Renal cortical epithelial cell (primary cell): ENCODE measurements at places on chromosomes 5 and 9. TPM values are rescaled to one million over a fixed set of nuclear protein-coding genes. Genes with fewer than 3 reads are reported as not detected.

GRCh38 chr5:157188270-157188669, 7.6 kb downstream of the ITK start:
- no peak for DNase-seq

DNA sequence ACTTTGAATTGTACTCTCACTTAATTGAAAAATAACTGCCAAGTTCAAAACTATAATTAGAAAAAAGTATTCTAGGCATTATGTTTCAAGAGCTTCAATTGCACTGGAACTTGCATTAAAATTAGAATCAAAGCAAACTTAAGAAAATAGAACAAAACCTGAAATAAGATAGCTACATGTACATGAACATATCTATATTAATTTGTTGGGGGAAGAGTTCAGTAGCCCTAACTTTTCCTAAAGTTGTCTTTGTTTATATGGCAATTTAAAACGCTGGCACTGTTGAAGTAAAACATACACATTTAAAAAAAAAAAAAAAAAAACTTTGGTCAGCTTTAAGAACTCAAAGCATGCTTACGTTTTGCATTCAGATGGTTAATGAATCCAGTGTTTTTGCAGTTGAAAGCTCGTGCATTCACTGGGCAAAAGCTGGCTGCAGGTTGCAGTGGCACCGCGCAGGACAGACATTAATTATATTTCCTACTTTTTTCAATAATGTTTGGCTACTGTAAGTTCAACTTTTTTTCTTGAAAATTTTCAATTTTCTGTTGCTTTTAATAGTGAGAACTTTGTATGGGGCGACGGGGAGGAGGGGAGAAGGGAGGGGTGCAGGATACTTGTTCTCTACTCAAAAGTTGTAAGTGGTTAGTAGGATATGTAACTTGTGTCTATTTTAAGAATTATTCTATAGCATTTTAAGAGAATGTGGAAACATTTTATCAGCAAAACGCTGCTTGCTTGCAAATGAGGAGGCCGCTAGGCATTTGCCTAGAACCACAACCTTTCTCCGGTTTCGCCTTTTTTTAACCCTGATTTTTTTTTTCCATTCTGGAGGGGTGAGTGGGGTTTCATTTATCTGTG, 3.9 kb downstream of the NR2F1 start:
- no peak for DNase-seq

GRCh38 chr9:16029796-16030363, 477.0 kb downstream of the CCDC171 start:
- no peak for DNase-seq

GRCh38 chr9:81032831-81033230, 656.5 kb downstream of the TLE1 start:
- peak; percentile 73 for DNase-seq

DNA sequence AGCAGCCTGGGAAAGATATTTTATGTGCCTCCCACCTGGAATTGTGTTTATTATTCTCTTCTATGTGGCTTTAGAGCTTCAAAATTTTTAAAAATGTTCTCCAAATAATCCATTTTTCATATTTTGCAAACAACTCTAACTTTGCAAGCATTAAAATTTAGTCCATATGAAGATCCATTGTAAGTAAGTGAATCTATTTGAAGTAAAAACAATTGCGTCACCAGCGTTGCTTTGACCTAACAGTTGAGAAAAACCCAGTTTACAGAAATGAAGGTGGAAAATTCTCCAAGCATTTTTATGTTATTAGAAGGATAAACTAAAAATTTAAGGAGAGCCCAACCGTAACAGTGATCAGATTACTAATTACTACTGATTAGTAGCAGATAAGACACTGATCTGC, 38.9 kb upstream of the TLX3 start:
- peak; percentile 24 for DNase-seq

DNA sequence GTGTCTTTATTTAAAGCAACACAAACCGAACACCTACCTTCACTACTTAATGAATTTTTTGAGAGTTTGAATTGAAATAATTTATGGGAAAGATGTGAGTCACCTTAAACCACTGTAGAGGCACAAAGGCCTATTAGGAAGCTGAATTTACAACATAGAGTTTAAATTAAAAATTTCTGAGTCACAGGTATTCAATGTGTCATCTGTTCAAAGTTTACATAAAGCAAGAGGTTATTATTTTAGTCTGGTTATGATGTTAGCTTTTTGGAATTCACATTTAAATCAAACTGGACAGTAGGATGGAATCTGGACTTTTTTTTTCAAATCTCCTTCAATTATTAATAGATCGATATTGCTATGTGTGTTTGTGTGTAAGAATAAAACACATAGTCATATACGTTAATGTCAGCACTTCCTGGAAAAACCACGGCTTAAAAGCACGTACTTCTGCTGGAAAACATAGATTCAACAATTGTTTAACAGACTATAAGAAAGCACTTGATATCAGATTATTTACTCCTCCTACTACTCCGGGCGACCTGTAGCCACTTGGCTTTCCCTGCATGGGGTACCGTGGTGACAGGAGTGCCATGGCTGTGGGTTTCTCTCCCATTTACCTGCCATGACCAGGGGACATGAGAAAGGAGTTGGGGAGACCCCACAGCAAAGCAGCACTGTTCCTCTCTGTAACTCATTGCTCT, 638.6 kb downstream of the SEMA5A start:
- peak; percentile 82 for DNase-seq

- no peak for DNase-seq
Measured at GRCh38 chr9:7147121-7148090, 389.6 kb downstream of the KDM4C start.

DNA sequence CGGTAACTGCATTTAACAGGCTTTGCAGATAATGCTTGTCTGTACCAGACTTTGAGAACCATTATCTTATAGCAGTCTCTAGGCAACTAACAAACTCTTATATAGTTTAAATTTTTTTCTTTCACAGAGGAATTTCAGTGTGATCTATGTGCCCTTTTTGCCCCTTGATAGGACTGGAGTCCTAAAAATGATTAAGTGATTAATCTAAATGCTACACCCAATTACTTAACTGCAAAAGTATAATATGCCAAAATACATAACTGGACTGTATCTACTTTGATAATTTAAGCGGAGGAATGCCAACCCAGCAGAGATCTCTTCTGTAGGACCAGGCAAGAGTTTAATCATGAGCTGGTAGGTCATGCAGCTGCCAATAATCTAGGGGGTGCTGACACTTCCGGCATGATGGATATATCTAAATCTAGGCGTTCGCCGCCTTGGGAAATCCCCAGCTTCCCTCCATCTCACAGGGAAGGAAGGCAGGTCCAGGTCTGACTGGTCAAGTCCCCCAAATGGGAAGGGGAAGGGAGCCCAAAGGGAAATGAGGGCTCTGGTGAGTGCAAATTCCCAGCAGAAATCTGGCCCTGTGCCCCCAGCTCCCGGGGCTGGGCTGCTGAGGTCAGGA, 205.6 kb downstream of the GAPVD1 start:
- DNase-seq = no peak

GRCh38 chr5:139459451-139459934, 3.0 kb downstream of the ECSCR start:
- DNase-seq = no peak

DNA sequence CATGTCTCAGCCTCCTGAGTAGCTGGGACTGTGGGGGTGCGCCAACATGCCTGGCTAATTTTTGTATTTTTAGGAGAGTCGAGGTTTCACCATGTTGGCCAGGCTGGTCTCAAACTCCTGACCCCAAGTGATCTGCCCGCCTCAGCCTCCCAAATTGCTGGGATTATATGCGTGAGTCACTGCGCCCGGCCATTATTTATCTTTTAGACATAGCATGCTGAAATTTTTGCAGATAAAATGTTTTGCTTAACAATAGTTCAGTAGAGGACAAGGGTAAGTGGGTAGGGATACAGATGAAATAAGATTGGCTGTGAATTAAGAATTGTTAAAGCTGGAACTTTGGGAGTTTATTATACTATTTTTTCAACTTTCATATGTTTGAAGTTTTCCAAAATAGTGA, 150.8 kb upstream of the GRHPR start:
- DNase-seq = no peak

DNA sequence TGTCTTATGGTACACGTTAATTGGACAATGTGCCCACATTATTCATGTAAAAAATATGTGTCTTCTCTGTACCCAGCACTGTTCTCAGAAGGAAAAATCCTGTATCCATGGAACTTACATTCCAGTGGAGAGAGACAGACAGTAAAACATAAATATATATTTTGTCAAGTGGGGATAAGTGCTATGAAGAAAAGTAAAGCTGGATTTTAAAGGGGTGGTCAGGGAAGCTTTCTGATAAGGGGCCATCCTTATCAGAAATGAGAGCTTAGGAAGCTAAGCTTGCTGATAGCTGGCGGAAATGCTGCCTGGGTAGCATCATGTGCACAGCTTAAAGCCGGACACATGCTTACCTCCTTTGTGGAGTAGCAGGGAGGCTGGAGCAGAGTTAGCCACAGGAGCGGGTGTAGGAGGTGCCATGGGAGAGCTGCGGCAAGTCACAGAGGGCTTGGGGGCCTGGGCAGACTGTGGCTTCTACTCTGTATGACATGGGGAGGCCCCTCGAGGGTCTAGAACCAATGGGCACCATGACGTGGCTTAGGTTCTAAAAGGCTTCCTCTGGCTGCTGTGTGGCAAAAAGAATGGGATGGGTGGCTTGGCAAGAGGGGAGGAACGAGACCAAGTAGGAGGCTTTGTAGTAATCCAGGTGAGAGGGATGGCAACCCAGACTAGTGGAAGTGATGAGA, 141.7 kb downstream of the FGF1 start:
- no peak for DNase-seq

DNA sequence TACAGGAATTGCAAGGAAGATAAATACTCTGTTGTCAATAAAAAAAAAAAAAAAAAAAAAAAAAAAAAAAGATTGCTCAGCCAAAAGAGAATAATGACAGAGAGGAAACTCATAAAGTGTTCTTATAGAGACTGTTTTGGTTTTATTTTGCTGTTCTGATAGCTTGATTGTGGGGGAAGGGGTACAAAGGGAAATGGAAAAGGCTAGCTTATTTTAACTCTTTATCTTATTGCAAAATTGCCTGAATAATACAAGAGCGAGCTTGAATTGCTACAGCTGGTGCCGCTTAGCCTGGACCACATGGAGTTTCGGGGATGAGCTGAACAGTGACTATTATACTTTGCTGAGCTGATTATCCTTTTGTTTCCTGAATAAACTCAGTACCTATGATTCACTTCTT, 31.0 kb upstream of the SHISAL2B start:
- no peak for DNase-seq

- DNase-seq = no peak
Measured at GRCh38 chr9:98829766-98830165, 22.3 kb downstream of the GALNT12 start.

DNA sequence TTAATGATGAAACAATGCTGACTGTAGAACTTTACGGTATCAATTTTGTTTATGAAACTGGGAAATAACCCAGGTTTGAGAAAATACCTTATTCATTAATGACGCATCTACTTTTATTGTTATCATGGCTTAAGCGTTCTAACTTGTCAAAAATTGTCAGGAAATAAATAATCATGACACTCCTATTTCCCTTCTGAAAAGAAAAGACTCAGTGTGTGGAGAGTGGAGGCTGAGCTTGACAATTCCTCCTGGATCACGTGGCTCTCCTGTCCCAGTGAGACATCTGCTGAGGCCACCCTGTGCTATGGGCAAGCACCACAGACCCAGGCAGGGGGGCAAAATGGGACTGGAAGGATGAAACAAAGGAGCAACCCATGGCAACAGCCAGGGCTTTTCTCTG, 466.4 kb downstream of the ZNF608 start:
- no peak for DNase-seq

GRCh38 chr9:88458716-88459465, 70.6 kb downstream of the SPIN1 start:
- no peak for DNase-seq

GRCh38 chr5:163440954-163441353, 3.6 kb downstream of the CCNG1 start:
- no peak for DNase-seq

DNA sequence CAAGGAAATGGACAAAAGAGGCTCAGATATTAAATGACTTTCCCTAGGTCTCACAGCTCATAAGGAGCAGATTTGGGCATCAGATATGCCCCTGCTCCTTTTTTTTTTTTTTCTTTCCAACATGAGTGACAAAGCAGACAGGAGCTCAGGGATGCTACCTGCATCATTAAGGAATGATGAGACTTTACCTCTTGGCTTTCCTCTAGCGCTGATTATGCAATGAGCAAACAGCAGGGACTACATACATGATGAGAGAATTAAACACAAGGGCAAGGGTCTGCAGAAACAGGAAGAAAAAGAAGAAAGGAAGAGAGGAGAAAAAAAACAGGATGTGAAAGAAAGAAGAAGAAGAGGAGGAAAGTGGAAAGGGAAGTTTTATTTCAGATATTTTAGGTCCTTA, 179.9 kb downstream of the PPP2R2B start:
- DNase-seq = no peak

DNA sequence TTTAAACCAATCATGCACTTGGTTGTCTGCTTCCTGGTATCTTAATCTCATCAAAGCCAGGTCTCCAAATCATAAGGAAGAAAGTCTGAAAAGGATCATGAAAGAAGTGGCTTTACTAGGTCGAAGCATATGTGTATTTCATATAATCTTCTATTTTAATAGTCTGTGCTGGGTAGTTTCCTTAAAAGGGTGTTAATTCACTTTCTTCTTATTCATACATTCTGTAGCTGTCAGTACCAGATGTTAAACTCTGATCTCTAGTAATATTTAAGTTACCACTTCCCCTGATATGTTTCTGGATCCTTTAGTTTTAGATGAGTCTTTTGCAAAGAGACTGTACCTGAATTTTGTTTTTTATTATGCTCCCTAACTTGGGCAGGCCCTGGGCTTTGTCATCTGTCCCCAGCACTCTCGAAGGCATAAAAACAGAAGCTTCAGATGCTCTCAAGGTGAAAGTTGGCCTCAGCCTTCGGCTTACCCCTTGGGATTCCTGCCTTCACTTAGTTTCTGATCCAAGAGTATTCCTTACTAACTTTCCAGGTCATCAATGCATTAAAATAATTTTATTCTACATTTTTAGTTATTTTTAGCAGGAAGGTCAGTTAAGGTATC, 15.0 kb upstream of the LNPEP start:
- DNase-seq = no peak

DNA sequence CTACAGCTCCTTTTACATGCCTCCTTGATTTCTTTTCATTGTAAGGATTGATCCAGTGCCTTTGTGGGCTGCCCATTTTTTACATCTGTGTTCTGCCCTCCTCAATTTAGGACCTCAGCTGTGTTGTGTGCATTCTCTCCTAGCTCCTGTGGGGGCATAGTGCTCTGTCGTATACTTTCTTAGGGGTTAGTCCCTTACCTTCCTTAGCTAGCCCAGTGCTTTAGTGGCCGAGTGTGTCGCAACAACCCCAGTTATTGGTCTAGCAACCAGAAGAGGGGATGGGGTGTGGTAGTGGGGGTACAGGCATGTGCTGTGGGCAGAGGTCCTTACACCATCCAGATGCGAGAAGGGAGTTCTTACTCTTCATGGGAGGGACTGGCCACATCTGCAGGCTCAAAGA, 12.1 kb downstream of the MTRR start:
- no peak for DNase-seq

Gene TRIM36
- 2.6 and 4.0 TPM in 2 replicates for total RNA-seq

Gene LCP2
- not detected in 2 replicates for total RNA-seq

Gene SPINK13
- total RNA-seq = 1.4 and 1.8 TPM in 2 replicates

Gene PCDHGA1
- under 0.01 and 0.80 TPM in 2 replicates for total RNA-seq

Gene ERMP1
- total RNA-seq = 29.9 and 177 TPM in 2 replicates

Gene RANBP17
- total RNA-seq = 5.7 and 9.6 TPM in 2 replicates

Gene PCDHGA10
- total RNA-seq = 0.52 and 5.1 TPM in 2 replicates

Gene PCDHGA5
- total RNA-seq = under 0.01 and 1.3 TPM in 2 replicates

Gene ZFP62
- 7.6 and 37.1 TPM in 2 replicates for total RNA-seq

Gene PRDM9
- not detected in 2 replicates for total RNA-seq

Gene NMUR2
- not detected in 2 replicates for total RNA-seq
